ENCODE measurements at places on chromosomes 16 and 17.
A peak's percentile ranks its signal among the peaks of the same experiment; 100 is the strongest.

DNA sequence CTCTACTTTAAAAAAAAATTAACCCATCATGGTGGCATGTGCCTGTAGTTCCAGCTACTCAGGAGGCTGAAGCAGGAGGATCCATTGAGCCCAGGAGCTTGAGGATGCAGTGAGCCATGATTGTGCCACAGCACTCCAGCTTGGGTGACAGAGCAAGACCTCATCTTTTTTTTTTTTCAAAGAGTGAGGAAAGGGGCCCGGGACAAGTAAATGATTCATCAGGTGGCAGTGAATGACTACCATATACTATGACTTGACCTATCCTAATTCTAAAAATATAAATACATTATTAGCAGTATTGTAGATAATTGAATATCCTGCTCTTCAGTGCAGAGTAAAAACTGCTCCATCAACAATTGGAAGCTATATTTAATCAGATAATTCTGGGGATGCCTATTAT, 55.3 kb downstream of the CLUH start:
- no peak for DNase-seq

DNA sequence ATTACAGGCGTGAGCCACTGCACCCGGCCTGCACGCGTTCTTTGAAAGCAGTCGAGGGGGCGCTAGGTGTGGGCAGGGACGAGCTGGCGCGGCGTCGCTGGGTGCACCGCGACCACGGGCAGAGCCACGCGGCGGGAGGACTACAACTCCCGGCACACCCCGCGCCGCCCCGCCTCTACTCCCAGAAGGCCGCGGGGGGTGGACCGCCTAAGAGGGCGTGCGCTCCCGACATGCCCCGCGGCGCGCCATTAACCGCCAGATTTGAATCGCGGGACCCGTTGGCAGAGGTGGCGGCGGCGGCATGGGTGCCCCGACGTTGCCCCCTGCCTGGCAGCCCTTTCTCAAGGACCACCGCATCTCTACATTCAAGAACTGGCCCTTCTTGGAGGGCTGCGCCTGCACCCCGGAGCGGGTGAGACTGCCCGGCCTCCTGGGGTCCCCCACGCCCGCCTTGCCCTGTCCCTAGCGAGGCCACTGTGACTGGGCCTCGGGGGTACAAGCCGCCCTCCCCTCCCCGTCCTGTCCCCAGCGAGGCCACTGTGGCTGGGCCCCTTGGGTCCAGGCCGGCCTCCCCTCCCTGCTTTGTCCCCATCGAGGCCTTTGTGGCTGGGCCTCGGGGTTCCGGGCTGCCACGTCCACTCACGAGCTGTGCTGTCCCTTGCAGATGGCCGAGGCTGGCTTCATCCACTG, at the start of gene BIRC5:
BIRC5 (plus strand) TSS at position 238 of the 690 bp plus-strand sequence; CDS start at position 302, 64 bp downstream.
- peak; percentile 91 for DNase-seq

DNA sequence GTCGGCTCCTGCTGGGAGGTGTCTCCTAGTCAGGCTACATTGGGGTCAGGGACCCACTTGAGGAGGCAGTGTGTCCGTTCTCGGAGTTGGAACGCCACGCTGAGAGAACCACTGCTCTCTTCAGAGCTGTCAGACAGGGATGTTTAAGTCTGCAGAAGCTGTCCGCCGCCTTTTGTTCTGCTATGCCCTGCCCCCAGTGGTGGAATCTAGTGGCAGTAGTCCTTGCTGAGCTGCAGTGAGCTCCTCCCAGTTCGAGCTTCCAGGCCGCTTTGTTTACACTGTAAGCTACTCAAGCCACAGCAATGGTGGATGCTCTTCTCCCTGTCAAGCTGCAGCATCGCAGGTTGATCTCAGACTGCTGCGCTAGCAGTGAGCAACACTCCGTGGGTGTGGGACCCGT, 36.0 kb downstream of the ITFG1 start:
- no peak for DNase-seq

GRCh38 chr17:1179112-1179817, 516 bp downstream of the ABR start:
- no peak for DNase-seq

DNA sequence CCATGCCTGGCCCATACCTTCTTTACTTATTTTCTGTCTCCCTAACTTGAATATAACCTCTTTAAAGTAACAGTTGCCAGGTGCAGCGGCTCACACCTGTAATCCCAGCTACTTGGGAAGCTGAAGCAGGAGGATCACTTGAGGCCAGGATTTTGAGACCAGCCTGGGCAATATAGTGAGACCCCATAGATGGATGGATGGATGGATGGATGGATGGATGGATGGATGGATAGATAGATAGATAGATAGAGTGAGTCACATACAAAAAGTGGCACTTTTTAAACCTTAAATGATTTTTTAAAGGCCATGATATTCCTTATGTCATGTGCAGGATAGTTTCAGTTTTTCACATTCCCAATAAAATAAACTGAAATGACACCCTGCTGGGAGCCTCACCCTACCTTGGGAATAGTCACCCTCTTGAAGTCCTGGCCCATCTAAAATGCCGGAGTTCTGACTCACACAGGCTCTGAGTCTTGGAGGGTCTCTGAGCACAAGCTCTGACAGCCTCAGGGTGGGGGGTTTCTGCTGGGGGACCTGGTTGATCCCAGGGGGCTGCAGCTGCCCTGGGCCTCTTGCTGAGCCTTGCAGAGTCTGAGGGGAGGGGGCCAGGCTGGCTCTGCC, 26.2 kb downstream of the CPNE2 start:
- DNase-seq, result no peak

GRCh38 chr17:647324-648197, 67.1 kb downstream of the VPS53 start:
- no peak for DNase-seq

- DNase-seq, result peak; percentile 69
These were observed 43.5 kb downstream of the TBX21 start for GRCh38 chr17:47776330-47777197.

- DNase-seq, result no peak
These were observed 370.0 kb downstream of the KCNJ2 start for GRCh38 chr17:70539132-70539924.

GRCh38 chr17:31275116-31275515, 21.9 kb downstream of the OMG start:
- no peak for DNase-seq

DNA sequence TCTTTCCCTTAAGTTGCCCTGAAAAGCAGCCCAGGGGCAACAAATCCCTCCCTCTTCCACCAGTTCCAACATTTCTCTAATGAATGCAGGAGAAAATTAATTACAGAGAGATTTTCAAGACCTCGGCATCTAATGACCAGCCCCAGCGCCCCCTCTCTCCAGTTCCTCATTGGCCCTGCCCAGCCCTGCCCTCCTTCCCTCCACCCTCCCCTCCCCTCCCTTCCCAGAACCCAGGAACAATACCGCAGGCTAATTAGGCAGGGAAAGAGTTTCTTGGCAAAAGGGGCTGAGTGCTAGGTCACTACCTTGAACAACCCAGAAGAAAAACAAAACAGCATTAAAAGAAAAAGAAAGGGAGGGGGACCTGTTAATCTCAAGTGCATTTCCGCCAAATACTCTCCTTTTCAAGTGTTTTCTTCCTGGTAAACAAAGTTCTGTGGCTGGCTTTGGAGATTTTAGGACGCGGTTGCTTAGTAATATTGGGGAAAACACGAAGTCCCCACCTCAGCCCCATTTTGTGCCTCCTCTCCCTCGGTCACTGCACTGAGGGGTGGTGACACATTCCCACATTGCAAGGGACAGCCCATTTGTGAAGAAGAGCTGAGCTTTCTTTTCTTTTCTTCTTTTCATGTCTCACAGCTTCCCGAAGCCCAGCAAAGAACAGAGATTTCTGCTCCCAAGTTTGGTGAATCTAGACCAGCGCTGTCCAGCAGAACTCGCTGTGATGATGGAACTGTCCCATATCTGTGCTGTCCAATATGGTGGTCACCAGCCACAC, 215.4 kb downstream of the SOX9 start:
- DNase-seq, result no peak

- DNase-seq, result no peak
These were observed 257.6 kb downstream of the FOXL1 start for GRCh38 chr16:86835982-86836381.

DNA sequence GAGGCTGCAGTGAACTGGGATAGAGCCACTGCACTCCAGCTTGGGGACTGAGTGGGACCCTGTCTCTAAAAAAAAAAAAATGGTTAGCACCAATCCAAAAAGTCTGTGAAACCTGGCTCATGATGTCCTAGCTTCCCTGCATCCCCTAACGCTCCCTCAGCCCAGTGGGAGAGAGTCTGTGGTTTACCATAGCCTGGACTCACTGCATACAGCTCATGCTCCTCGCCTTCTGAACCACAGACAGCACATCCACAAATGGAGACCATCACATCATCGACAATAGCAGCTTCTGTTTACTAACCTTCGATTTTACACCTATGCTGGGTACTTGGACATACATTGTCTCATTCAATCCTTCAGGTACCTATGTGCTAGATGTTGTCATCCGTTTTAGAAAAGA, 43.6 kb downstream of the NLRC5 start:
- no peak for DNase-seq

GRCh38 chr17:56707312-56708219, 114.1 kb downstream of the NOG start:
- no peak for DNase-seq

DNA sequence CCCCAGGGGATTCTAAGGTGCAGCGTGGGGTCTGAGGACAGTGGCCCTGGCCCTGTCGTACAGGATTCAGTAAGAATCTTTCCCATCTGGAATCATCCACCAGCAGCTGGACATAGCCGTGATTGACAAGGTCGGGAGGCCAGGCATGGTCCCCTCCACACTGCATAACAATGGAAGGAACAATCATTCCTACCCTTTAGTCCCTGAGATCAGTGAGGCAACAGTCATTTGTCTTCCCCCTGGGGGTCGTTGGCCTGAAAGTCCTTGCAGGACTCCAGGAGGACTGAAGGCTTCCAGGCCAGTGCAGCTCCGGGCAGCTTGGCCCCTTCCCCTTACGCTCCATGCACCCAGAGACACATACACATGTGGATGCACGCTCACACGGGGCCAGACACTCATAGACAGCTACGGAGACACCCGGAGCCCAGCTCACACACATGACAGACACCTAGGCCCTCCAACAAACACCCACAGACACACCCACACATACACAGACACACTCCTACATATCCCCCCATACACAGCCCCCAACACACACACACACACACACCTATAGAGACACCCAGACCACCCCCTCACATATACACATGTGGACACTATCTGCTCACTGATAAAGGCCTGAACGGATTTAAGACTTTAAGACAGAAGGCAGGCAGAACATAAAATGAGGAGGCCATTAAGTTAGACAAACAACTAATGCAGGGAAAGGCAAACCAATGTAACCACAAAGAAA, 42.9 kb downstream of the LITAF start:
- DNase-seq, result no peak

GRCh38 chr17:19327031-19327783, 35.3 kb downstream of the B9D1 start:
- no peak for DNase-seq

GRCh38 chr16:68041783-68042182, 18.7 kb downstream of the DUS2 start:
- no peak for DNase-seq

DNA sequence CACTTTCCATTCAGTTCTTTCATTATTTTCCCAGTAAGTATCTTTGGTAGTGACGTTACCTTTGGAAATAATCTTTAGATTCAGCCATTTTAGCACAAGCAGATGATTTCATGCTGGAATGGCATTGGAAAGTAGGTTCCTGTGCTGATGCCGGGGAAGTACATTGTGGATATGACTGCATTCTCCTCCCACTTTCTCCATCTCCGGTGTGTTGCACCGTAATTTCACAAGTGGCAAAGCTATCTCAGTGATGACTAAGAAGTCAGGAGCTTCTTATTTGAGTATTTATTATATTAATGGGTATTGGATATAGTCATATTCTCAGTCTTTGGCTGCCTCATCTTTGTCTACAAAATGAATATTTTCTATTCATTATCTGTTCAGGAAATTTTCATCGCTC, 69.8 kb downstream of the MRTFB start:
- no peak for DNase-seq

DNA sequence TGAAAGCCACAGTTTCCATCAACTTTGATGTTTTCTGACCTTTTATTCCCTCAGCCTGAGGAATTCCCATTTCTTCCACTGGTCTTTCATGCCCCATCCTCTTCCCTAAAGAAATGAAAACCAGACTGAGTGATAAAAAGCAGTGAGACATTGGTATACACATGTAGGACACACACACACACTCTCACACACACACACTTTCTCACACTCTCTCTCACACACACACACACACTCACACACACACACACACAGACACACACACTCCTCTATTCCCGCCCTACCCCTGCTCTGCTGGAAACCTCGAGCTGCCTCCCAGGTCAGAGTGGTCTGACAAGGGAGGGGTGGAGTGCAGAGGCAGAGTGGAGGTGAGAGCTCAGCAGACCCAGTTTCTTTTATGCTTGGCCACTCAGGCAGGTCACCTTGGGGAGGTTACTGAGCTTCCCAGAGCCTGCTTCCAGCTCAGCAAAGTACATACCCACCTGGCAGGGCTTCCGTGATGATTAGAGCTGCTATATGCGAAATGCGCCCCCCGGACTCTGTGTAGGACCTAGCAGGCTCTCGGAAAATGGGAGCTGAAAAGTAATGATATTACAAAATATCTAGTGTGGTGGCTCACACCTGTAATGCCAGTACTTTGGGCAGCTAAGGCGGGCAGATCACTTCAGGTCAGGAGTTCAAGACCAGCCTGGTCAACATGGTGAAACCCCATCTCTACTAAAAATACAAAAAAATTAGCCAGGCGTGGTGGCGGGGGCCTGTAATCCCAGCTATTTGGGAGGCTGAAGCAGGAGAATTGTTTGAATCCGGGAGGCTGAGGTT, 30.7 kb downstream of the CCR7 start:
- DNase-seq, result no peak

DNA sequence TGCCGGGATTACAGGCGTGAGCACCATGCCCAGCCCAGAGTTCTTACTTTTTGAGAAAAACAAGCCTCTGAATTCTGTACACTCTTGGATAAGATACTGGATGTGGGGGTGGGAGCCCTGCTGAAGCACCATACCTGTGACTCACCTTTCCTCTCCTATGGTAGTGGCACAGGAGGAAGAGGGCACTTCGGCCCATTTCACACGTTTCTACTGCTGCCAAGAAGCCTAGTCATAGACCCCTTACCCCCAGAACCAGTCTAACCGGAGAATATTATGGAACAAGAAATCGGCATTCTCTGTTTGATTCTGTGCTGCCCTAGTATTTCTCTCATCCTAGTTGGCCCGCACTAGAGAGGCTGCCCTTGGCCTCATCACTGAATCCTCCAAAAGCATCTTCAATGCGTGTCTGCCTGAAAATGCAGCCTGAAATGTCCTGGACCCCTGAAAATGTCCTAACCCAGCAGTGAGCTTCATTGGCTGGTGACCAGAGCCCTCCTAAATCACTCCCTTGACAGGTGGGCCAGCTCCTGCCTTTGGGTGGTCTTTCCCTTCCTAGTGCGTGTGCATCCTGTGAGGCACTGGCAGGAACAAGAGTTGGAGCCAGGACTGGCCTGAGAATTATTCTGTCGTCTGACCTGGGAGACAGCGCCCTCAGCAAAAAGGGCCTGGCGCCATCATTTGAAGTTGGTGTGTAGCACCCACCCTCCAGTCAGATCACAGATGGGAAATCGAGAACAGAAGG, 37.9 kb downstream of the NDEL1 start:
- no peak for DNase-seq

GRCh38 chr16:51907680-51908079, 639.3 kb downstream of the TOX3 start:
- DNase-seq, result no peak

- peak; percentile 70 for DNase-seq
These were observed 1.6 kb downstream of the ZNF598 start for GRCh38 chr16:2008009-2008526.

- DNase-seq, result no peak
These were observed 407.4 kb downstream of the CA10 start for GRCh38 chr17:51751072-51751471.
